ENCODE measurements at places on chromosomes 7 and 10.
A peak's percentile ranks its signal among the peaks of the same experiment; 100 is the strongest.

DNA sequence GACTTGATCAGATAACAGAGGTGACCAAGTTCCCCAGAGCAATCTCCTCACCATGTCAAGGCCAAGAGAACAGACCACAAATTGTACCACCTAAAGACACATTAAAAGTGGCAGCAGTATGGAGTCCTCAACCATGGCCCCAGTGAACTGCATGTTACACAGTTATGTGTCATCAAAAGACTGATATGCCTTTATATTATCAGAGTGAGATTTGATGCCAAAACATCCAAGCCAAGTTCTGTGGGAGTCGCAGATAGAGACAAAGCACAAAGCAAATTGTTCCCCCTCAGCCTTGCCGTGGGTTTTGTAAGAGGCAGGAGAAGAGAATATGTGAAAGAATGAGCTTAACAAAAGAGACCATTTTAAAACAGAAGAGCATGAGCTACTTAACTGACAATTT lies 39.2 kb upstream of the TES start:
- no peak for DNase-seq

DNA sequence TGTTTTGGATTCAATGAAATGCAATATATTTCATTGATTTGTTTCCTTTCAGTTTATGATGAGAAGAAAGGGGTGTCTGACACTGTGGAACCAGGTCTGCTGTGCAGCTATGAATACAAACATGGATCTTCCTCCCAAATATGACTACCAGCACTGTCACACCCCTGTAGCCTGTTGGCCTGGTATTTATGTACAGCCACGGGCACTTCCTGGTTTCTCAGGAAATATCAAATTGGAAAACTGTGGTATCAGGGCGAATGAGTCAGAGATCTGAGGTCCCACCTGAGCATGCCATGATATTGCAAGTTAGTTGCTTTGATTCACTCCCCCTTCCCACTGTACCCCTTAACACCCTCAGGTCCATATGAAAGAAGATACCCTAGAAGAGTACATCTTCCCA lies 87.8 kb downstream of the DNMBP start:
- no peak for DNase-seq

GRCh38 chr7:125256446-125256845 lies 326.8 kb upstream of the POT1 start:
- DNase-seq = no peak

DNA sequence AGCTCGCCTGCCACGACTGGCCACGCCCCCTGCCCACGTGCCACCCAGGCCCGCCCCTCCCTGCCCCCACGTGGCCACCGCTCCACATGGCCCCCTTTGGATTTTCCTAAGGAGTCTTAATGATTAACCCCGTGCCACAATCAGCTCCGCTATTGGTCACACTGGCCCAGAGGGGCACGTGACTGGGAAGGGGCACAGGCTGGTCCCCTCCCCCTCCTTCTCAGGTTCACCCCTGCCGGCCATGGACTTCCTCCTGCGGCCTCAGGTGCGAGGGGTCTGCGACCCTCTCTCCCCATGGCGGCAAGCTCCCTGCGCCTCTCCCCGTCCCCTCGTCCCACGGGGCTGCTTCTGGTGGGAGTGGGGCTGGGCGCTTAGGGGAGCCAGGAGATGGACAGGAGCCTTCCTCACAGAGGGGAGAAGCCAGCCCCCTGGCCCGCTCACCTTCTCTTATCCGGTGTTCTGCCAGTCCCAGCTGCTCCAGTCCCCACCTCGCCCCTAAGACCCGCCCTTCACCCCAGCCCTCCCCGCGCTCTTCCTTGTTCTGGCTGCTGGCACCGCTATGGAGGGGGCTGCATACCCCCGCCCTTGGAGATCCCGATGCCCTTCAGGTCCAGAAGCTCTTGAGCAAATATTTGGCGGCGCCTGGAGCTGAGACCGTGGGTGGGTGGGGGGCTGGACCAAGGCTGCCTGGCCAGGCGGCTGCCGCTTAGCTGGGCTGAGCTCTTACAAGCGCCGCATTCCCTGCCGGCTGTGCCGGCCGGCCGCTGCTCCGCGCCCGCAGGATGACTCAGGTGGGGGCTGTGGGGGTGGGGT lies 3.2 kb downstream of the SLC4A2 start:
- DNase-seq = no peak

- DNase-seq = no peak
Measured at GRCh38 chr10:37619336-37619735, 238.1 kb downstream of the ZNF248 start.

DNA sequence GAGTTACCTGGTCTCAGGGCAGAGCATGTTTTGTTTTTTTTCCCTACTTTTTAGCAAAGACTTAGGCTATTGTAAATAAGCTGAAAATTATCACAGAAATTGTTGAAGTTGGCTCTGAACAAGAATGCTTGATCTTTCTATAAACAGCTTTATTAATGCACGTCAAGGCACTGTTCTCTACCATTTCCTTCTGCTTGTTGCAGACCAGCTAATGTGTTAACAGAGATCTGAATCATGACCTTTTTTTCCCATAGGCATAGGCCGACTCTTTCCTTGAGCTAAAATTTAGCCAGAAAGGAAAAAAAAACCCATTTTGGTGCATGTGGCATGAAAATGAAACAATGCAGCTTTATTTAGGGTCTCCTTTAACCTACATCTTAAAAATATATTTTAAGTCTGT lies 248.5 kb downstream of the SDK1 start:
- DNase-seq = no peak

DNA sequence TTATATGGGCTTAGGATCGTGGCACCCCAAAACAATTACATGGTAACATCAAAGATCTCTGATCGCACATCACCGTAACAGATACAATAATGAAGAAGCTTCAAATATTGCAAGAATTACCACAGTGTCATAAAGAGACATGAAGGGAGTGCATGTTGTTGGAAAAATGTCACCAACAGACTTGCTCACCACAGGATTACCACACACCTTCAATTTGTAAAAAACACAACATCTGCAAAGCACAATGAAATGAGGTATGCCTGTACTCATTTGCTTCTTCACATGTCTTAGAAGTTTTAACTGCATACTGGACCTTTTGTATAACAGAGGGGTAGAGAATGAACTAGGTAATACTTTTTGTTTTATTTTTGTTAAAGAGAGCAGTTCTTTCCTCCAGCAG lies 96.6 kb downstream of the TPST1 start:
- DNase-seq = no peak

DNA sequence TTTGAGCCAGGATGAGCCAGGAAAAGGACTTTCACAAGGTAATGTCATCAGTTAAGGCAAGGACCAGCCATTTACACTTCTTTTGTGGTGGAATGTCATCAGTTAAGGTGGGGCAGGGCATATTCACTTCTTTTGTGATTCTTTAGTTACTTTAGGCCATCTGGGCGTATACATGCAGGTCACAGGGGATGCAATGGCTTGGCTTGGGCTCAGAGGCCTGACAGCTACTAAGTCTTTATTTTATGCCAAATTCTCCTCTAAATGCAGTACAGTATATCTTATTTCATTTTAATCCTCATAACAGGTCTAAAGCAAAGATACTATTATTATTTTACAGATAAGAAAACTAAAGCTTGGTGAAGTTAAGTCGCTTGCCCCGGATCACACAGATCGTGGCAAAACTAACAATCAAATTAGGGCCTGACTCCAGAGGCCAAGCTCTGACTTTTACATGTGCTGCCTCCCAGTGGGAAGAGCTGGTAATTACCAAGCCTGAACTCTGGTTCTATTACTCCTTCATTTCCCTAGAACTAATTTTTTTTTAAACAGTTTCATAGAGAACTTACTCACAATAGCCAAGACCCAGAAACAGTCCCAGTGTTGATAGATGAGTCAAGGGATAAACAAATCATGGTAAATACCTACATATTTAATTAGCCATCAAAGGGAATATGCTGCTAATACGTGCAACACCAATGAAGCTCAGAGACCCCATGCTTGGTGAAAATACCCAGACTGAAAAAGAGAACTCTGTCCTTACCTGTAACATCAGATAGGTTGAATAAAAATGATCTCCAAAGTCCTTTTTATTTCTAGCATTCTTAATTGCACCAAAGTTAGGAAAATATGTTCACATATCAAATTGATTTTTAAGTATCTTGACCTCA lies 35.4 kb downstream of the C7orf25 start:
- no peak for DNase-seq

GRCh38 chr7:24924375-24924774 lies 55.6 kb downstream of the OSBPL3 start:
- no peak for DNase-seq

GRCh38 chr10:130218936-130219335 lies 82.7 kb downstream of the GLRX3 start:
- DNase-seq = no peak

GRCh38 chr10:15588635-15589508 lies 130.8 kb downstream of the ITGA8 start:
- DNase-seq = no peak

- no peak for DNase-seq
Measured at GRCh38 chr10:101189461-101190401, 39.5 kb downstream of the LBX1 start.

- DNase-seq = no peak
Measured at GRCh38 chr7:81637534-81637933, 132.3 kb downstream of the HGF start.

GRCh38 chr7:7183838-7184463 lies 1.6 kb downstream of the C1GALT1 start:
- no peak for DNase-seq

DNA sequence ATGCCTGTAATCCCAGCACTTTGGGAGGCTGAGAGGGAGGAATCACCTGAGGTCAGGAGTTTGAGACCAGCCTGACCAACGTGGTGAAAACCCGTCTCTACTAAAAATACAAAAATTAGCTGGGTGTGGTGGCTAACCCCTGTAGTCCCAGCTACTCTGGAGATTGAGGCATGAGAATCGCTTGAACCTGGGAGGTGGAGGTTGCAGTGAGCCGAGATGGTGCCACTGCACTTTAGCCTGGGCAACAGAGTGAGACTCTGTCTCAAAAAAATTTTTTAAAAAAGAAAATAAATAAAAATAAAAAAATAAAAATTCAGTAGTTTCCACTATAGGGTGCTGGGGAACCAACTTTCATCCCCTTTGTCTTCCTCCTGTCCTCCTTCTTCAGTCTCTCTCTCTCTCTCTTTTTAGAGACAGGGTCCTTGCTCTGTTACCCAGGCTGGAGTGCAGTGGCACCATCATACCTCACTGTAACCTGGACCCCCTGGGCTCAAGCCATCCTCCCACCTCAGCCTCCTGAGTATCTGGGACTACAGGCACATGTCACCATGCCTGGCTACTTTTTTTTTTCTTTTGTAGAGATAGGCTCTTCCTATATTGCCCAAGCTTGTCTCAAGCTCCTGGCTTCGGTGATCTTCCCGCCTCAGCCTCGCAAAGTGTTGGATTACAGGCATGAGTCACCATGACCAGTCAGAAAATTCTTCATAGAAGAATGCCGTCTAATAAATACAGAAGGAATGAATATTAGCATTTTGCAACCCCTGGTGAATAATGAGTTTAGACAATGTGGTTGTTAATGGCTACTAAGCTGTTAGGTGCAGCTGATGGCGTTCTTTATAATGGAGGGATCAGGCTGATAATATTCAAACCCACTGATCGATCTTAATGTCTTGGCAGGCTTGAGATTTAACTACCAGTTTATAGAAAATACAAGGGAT lies 20.6 kb downstream of the RBM20 start:
- peak; percentile 29 for DNase-seq

DNA sequence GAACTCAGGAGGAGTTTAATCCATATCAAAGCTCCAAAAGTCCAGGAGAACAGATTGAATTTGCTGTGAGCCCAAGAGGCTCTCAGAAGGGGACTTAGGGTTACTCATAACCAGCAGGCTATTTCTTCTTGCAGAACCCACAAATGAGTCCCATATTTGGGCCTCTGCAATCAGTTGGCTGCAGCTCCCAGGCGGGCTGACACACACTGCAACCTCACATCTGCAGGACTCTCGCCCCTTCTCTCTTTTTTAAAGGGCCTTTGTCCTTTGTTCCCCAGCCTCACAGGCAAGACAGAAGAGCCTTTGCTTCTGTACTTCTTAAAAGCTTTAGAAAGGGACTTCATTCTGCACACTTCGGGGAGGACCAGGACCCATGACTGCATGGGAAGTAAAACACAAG lies 26.7 kb downstream of the CREB3L2 start:
- DNase-seq = no peak

- DNase-seq = no peak
Measured at GRCh38 chr10:133248334-133248715, 10.7 kb downstream of the VENTX start.

- no peak for DNase-seq
Measured at GRCh38 chr10:1368842-1369171, 312.6 kb downstream of the WDR37 start.

- no peak for DNase-seq
Measured at GRCh38 chr7:82017334-82017943, 247.6 kb upstream of the HGF start.

- DNase-seq = no peak
Measured at GRCh38 chr7:151137791-151138152, 29.7 kb downstream of the GBX1 start.

- DNase-seq = no peak
Measured at GRCh38 chr10:75773231-75773780, 341.9 kb downstream of the LRMDA start.

- no peak for DNase-seq
Measured at GRCh38 chr7:103680161-103681144, 234.4 kb upstream of the SLC26A5 start.

GRCh38 chr10:68492118-68492517 lies 20.3 kb upstream of the DNA2 start:
- no peak for DNase-seq

- DNase-seq = no peak
Measured at GRCh38 chr7:71239586-71240268, 107.8 kb downstream of the GALNT17 start.

DNA sequence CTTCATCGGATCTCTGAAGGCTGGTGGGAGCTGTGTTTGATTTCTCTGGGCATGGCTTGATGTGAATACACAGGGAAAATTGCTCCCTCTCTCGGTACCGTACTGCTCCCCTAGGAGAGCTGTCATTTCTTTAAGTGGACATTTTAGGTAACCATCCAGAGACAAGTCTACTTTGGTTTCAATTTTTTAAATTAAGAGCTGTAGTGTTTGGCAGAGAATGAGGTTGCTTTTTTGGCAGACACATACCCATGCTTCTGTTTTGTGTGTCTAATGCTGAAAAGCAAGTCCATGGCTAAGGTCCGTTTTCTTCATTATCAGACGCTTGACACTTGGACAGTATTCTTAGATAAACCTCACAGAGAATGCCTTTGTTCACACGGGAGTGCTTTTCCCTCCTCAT lies 61.3 kb upstream of the TRIL start:
- DNase-seq = no peak

- no peak for DNase-seq
Measured at GRCh38 chr7:133575726-133576440, 323.0 kb downstream of the EXOC4 start.

- DNase-seq = no peak
Measured at GRCh38 chr7:55502124-55502857, 70.0 kb downstream of the VOPP1 start.

DNA sequence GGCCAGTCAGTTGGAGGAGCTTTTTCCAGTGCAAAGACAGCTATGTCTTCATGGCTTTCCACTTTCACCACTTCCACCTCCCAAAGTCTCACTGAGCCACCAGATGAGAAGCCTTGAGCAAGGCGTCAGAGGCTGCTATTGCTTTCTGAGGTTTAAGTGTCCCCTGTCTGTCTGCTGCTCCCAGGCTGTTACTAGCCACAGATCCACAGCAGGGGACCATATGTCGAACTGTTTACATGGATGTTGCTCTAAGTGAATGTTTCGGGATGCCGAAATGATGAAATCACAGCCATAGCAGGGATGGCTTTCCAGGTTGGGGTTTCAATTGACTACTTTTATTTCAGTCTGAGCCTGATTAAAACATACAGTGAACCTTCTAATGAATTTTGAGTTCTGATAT lies 88.5 kb downstream of the AVL9 start:
- DNase-seq = no peak
